Stimulated activated CD8-positive, alpha-beta memory T cell treated with anti-CD3 and anti-CD28 coated beads, Interleukin-7, amount 100 ng/mL, for 1 hour (primary cell): ENCODE measurements at places on chromosomes 11 and 22.
A peak's percentile ranks its signal among the peaks of the same experiment; 100 is the strongest.

- no peak for DNase-seq
Measured at GRCh38 chr22:22800716-22801115, 86.9 kb upstream of the IGLL5 start.

GRCh38 chr22:49380095-49380827 lies 447.4 kb downstream of the BRD1 start:
- no peak for DNase-seq

DNA sequence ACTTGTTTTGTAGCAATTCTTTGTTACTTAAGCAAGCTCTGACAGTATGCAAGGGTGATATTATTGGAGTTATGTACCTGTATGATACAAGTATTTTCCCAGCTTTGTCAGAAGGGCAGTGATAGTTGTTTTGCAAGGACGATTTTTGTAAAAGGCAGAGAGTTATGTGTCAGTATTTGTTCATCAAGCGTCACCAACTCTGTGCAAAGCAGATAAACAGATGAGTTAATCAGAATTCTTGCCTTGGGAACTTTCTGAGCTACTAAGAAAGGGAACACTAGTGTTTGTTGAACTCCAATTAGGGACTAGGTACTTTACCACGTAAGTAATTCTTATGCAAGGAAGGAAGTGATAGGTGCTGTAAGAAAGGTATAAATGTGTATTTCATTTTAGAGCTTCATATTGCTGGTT lies 1.4 kb downstream of the USP47 start:
- DNase-seq, result no peak

GRCh38 chr22:20604776-20605221 lies 97.4 kb downstream of the MED15 start:
- DNase-seq, result no peak

DNA sequence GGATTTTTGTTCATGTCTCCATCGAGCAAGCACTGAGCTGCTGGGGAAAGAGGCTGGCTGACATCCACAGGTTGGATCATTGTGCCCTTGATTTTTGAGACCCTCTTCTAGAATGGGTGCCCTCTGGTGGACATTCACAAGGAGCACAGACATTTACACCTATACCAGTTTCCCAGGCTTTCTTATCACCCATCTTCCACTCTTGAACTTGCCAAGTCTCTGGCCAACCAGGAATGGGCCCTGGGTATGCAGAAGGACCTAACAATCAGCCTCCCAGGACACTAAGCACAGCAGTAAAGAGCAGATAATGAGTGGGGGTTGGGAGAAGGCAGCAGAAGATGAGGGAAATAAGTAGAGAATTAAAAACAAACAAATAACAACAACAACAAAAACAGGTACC lies 5.7 kb upstream of the INTS4 start:
- peak; percentile 23 for DNase-seq

DNA sequence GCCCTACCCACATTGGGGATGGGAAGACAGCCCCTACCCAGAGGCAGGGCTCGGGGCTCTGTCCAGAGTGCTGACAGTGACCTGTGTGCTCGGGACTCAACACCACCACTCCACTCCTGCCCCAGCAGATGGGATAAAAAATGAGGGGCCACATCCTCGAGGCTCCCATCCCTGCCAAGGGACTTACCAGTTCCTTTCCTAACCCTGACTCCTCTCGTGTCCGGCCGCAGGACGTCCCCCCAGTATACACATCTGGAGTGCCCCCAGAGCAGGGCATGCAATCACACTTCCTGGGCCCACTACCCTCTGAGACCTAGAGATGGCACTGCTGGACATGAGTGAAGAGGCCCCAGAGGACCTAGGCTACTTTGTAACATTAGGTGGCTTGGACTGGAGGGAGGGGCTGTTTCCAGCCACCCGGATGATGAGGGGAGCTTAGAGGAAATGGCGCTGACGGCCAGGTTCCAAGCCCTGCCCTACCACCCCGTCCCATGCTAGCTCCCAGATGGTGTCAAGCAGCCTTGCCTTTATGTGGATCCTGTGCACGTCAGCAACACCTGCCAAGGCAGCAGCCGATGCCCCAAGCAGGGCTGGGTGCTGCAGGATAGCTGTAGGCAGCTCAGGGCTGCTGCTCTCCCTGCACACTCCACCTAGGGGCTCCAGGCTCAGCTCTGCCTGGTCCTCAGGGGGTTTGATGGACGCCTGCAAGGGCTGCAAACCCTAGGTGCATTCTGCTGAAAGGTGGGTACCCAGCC lies 86.6 kb downstream of the DGCR2 start:
- no peak for DNase-seq

DNA sequence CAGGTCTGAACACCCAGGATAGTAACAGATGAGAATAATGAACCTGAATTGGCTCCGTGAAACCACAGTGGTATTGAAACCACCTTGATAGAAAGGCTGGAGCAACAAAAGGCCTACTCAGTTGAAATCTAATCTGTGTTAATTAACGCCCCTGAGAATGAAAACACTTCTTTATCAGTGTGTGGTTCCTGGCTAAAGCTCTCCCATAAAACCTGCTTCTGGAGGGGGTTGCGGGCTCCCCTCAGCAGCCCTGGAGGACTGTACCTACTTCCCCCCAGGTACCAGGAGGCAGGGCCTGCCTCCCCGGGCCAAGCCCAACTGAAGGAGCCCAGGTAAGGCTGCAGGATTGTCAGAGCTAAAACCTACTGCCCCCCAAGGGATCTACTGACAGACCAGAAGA lies 54.6 kb downstream of the PLEKHA7 start:
- DNase-seq, result no peak

DNA sequence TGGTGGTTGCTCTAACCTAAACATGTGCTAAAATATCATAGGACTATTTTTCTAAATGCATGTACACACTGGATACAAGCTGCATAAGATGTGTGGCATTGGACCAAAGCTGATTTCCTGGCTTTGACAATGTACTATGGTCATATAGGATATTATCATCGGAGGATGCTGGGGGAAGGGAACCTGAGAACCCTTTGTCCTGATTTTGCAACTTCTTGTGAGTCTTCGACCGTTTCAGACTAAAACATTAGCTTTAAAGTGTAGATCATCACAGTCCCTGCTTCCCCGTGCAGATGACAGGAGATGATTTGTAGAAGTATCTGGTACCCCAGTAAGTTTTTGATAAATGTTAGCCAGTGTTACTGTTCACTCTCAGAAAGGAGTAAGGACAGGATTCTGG lies 554.7 kb downstream of the MIAT start:
- no peak for DNase-seq

DNA sequence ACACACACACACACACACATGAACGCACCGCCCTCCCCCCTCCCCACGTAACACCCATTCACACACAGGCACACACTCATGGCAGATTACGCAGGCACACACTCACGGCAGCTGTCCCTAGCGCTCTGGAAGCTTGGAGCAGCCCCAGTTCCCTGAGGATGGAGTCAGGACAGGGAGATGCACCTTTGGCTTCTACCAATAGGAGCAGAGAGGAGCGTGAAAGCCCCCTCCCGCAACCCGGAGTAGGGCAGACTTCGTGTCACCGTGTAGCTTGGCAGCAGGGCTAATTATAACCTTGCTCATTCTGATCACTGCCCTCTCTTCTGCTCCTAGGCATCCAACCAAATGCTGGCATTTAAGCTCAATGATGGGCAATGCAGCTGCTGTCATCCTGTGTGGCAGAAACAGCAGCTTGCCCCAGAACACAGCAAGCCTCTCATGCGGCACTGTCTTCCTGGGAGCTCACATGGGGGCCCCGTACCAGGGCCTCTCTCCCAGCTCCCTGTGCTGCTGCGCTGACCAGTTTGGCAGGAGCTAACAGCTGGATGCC lies 31.9 kb downstream of the ANKK1 start:
- DNase-seq, result no peak

GRCh38 chr22:20550851-20551744 lies 43.7 kb downstream of the MED15 start:
- no peak for DNase-seq

GRCh38 chr11:45053736-45054446 lies 92.5 kb upstream of the PRDM11 start:
- no peak for DNase-seq

- DNase-seq, result no peak
Measured at GRCh38 chr11:16526947-16527346, 170.6 kb upstream of the SOX6 start.

DNA sequence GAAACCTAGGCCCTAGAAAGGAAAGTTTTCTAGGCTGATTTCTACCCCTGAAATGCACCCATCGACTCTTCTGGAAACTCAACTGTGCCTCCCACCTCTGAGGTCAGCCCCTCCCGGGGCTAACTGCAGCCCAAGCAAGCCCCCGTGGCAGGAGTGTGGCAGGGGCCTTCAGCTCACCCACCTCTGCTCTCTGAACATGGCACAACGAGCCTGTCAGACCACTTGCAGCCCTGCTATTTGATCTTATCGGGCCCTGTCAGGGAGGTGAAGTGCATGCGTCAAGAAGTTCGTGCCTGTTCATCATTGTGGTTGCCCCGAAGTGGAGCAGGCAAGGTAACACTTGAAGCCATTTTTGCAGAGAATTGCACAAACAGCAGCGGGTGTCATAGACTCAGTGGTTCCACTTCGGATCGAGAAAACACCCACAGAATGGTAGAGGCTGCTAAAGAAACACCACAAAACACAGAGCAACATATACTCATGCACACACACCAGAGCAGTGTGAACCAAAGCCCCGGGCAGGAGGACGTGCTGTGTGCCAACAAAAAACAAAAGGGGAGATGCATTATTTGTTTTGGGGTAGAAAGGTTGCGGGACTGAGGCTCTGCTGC lies 262.7 kb downstream of the ETS1 start:
- peak; percentile 59 for DNase-seq

GRCh38 chr11:120547316-120547715 lies 35.8 kb downstream of the GRIK4 start:
- no peak for DNase-seq

DNA sequence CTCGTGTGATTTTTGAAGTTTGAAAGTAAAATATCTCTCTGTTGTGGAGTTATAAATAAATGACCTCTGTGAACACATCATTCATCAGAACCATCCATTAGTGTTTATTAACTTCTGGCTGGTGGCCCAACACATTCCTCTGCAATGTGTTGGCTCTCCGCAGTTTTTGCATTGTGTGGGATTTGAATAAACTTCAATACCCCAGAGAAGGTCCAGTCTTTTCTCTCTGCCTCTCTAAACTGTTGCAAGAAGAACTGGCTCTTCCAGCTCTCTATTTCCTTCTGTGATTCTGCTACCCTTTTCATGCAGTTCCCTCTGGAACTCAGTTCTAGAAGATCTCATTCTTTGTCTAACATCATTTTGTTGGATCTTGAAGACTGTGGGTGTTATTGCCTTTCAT lies 125.0 kb upstream of the ARHGAP42 start:
- no peak for DNase-seq

- no peak for DNase-seq
Measured at GRCh38 chr11:68200639-68201038, 12.5 kb downstream of the KMT5B start.

DNA sequence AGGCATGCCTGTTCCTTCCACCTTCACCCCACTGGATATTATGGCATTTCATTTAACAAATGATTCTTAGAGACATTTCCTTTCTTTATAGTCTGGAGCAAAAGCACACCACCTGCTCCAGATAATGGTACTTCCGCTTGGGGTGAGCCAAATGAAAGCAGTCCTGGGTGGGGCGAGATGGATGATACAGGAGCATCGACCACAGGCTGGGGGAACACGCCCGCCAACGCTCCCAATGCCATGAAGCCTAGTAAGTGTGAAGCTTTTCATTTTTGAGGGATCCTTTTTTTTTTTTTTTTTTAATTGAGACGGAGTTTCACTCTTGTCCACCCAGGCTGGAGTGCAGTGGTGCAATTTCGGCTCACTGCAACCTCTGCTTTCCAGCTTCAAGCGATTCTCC lies 76.3 kb upstream of the ADSL start:
- DNase-seq, result no peak

- no peak for DNase-seq
Measured at GRCh38 chr11:63762654-63763495, 5.7 kb downstream of the ZFTA start.

DNA sequence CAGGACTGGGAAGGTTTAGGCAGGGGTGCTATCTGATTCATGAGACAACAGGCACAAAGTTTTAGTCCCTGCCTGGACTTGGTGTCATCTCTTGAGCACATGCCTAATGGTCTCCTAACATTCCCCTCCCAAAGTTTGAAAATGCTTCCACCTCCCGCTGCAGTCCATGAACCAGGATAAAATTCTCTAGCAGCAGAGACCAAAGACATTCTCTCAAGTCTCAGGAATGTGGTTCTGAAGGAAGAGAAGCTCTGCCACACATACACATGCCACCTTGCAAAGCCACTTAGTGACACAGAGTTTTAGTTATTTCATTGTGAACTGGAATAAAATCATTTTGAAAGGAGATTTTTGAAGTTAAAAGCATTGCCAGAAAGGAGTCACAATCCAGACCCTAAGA lies 15.5 kb downstream of the OR51B6 start:
- no peak for DNase-seq

GRCh38 chr11:123227763-123228495 lies 32.9 kb upstream of the CLMP start:
- DNase-seq, result no peak

- no peak for DNase-seq
Measured at GRCh38 chr11:74330075-74330858, 18.8 kb upstream of the P4HA3 start.

- no peak for DNase-seq
Measured at GRCh38 chr22:38078046-38078840, 5.7 kb downstream of the SLC16A8 start.

DNA sequence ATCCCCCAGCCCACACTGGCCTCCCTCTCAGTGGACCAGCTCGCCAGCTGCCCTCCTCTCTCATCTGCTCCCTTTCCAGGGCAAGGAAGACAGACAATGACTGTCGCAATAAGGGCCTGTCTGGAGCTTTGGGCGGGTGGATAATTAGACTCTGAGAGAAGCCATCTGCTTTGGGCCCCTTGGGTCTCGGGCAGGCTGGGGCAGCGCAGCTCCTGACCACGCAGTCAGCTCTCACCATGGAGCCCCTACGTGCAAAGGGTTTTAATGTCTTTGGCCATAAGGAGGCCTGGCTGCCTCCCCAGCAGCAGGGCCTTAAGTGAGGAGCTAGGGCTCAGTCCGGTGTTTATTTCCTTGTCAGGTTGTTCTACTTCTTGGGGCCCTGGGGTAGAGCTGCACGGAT lies 153.9 kb downstream of the CHST1 start:
- DNase-seq, result no peak

- no peak for DNase-seq
Measured at GRCh38 chr11:14503023-14503422, 3.4 kb upstream of the COPB1 start.

DNA sequence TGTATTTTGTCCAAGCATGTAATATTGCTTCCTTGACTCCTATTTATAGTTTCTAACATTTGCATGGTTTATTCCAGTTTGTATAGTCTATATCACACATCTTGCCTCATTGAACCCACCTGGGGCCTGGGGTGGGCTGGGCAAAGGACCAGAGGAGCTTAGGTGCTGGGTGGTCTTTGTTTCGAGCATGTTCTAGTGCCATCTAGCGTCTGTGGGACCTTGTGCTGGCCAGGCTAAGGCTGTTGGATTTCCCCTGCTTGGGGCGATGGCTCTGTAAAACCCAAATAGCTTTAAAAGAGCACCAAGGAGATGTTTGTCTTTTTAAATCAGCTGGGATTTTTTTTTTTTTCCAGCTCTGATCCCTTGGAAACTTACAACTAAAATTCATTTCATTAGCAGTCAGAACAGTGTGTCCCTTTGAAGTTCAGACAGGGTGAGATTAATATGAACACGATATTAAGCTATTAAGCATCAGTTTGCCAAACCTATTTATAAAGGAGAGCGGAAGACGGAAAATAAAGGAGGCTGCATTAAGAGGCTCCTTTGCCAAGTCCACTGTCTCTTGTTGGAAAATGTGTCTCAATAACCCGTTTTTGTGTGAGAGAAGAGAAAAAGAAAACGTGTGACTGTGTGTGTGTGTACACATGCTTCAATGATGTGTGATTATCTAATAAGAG lies 157.4 kb downstream of the COMMD9 start:
- DNase-seq, result no peak
